ENCODE measurements at places on chromosomes 16 and 17. TPM values are rescaled to one million over a fixed set of nuclear protein-coding genes. Genes with fewer than 3 reads are reported as not detected.
A peak's percentile ranks its signal among the peaks of the same experiment; 100 is the strongest.

PRCD gene
- total RNA-seq: 7.7 TPM

TMC6 gene
- total RNA-seq: 176 TPM

TMC8 gene
- total RNA-seq: 26.6 TPM

DNA sequence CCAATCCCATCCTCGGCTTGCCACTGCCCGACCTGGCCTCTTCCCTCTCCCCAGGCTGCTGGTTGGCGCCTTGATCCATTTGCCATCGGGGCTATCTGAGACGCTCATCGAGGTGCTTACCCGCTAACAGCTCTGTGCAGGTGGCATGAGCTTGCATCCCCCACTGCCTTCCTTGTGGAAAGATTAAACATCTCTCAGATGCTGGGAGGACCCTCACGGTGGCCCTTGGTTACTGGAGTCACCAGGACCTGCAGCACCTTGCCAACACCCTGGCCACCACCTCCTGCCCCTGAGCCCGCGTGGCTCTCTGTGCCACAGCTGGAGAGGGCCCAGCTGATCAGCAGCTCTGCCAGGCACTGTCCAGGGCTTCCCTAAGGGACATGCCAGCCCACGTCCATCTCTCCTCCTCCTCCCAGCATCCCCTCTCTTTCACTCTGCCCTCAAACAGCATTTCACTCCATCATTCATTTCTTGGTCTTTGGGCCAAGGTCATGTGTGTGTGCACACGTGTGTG lies 249.6 kb downstream of the RBFOX3 start:
- no peak for DNase-seq

GRCh38 chr17:14739656-14740431 lies 439.0 kb downstream of the HS3ST3B1 start:
- DNase-seq: no peak

- no peak for DNase-seq
Measured at GRCh38 chr16:1723450-1724147, 17.6 kb downstream of the MAPK8IP3 start.

C16orf95 gene
- 3.0 TPM for total RNA-seq

SGCA gene
- total RNA-seq: 27.8 TPM

DNA sequence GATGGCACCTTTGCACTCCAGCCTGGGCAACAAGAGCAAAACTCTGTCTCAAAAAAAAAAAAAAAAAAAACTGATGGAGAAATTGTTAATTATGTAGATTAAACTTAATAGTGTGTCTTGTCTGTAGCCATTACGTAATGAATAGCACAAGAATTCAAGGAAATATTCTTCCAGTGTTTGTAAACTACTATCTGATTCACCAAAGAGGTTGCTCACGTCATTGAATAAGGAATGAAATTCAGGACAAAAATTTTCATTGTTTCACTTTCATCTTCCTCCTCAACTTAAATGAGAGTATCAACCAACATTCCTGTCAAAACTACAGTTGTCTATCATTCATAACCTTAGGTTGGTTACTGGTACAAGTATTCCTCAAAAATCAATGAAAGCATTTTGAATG lies 30.7 kb upstream of the MYO18A start:
- DNase-seq: no peak

KRT28 gene
- not detected for total RNA-seq

RAB11FIP4 gene
- total RNA-seq: 13.5 TPM

RCVRN gene
- 0.17 TPM for total RNA-seq

PHKG2 gene
- total RNA-seq: 26.0 TPM

- DNase-seq: no peak
Measured at GRCh38 chr17:69853541-69854224, 221.3 kb upstream of the KCNJ16 start.

DNA sequence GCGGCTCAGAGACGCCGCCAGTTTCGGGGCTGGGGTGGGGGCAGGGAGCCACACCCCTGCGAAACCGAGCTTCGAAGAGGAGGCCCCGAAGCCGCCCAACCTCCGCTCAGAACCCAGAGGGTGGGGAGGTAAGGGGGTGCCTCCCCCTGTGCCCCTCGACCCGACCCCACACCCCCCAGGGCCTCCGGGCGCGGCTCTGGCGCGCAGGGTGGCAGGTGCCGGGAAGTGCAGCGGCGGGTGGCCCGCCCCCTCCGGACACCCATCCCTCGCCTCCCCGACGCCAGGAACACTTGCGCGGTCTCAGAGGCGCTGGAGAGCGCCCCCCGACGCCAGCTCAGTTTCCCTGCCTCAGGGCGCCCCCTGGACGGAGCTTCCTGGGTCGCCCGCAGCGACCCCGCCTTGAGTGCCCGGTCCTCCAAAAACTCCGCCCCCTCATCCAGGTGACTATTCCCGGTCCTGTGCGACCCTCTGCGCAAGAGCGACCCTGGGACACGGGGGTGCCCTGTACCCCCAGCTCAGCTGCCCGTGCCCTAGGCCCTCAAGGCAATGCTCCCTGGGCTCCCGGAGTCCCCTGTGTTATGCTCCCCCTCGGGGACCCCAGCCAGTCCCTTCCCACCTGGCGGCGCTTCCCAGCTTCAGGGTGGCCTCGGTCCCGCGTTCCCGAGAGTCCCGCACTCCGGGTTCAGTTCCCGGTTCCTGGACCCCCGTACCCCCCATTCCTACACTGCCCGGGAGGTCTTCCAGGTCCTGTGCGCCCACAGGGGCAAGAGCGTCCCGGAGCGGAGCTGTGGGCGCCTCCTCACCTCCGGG lies 562 bp downstream of the PPL start:
- peak; percentile 87 for DNase-seq

DNA sequence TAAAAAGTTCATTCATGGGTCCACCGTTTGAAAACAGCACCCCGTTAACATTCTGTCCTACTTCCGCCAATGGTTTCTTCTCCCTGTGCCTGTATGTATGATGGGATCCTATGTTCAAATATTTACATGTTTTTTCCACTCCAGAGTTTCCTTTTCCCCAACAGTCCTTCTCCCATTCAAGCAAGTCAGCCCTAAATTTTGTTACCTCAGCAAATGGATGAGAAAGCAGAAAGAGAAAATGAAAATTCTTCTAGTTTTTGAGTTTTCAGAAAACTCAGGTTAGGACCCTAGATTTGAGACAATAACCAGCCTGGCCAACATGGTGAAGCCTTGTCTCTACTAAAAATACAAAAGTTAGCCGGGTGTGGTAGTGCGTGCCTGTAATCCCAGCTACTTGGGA lies 3.5 kb upstream of the ERN2 start:
- DNase-seq: no peak

IRX3 gene
- total RNA-seq: 89.2 TPM

CCL7 gene
- total RNA-seq: not detected

DNA sequence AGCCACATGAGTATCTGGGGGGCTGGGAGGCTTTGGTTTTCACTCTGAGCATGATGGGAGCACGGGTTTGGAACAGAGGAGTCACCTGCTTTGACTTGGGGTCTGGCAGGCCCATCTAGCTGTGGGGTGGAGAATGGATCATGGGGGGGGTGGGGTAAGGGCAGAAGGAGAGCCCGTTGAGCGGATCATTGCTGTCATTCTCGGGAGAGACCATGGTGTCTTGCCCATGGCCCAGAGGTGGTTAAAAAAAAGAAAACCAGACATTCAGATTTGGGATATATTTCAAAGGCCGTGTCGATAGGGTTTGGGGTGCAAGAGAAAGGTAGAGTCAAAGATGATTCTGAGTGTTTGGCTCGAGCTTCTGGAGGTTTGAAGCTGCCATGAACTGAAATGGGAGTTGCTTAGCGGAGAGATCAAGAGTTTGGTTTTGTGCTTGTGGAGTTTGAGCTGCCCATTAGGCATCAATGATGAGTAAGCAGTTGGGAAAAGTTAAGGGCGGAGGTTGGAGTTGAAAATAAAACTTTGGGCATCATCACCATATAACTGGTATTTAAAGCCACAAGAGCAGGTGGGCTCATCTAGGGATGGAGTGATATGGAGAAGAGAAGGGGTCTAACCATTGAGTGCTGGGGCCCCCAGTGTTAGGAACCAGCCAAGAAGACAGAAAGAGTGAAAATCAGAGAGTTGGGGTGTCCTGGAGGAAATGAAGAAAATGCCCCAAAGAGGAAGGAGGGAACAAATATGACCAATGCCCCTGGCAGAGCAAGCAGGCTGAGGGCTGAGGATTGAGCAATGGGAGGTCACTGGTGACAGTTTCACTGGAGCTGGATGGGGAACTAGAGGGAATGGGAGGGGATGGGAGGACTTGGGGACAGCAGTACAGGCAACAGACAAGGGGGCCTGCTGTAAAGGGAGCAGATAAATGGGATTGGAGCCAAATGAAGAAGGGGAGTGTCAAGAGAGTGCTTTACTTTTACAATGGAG lies 1.9 kb downstream of the NOD2 start:
- DNase-seq: no peak

GRCh38 chr16:31695667-31696066 lies 168.0 kb downstream of the AHSP start:
- no peak for DNase-seq

DNA sequence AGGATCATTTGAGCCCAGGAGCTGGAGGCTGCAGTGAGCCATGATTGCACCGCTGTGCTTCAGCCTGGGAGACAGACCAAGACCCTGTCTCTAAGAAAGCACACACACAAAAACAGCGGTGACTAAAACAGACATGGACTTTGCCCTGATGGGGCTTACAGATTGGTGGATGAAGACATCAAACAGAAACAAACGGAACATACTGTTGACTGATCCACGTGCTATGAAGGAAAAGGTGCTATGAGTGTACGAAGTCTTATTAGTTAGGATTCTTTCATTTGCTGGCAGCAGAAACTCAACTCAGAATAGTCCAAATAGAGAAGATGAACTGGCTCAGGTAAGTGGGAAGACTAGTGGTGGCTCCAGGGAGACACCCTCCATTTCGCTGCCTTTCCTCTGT lies 309.8 kb upstream of the N4BP1 start:
- DNase-seq: no peak

GRCh38 chr16:55908641-55909040 lies 33.5 kb upstream of the CES5A start:
- DNase-seq: no peak
